CD4-positive, alpha-beta T cell treated with Interleukin-21 for 1 hour (primary cell): ENCODE measurements at places on chromosomes 3 and 15.

- DNase-seq, result no peak
Observed at GRCh38 chr3:30502742-30503073, 103.7 kb upstream of the TGFBR2 start.

GRCh38 chr3:183491109-183491922 lies 62.9 kb upstream of the MCF2L2 start:
- DNase-seq, result no peak

DNA sequence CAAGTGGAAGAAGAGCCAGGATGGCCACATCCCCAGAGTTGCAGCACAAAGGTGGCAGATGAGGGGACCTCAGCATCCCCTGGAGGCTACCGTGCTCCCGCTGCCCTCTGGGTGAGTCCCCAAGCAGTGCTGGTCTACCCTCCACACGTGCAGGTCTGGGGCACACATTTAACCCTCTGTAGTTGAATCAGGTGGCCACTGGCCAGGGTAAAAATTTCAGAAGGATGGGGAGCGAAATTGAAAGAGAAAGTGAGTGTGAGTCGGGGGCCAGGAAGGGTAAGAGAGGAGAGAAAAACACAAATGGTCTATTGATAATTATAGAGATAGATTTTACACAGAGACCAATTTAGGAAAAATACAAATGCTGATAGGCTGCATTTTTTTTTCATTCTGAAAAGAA lies 139.5 kb upstream of the EIF1B start:
- DNase-seq, result no peak

DNA sequence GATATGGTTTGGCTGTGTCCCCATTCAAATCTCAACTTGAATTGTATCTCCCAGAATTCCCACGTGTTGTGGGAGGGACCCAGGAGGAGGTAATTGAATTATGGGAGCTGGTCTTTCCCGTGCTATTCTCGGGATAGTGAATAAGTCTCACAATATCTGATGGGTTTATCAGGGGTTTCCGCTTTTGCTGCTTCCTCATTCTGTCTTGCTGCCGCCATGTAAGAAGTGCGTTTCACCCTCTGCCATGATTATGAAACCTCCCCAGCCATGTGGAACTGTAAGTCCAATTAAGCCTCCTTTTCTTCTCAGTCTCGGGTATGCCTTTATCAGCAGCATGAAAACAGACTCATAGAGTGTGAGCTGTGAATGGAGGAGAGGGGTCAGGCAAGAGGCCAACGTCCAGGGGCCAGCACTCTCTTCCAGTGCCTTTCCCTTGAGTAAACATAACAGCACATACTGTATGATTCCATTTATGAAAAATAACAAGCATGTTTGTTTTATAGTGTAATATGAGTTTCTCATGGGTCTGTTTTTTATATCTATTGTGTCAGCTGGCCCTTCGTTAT lies 16.3 kb upstream of the LCTL start:
- no peak for DNase-seq

- DNase-seq, result no peak
Observed at GRCh38 chr3:135148398-135149020, 353.4 kb downstream of the EPHB1 start.

GRCh38 chr15:98838387-98839259 lies 169.0 kb downstream of the PGPEP1L start:
- no peak for DNase-seq

- no peak for DNase-seq
Observed at GRCh38 chr3:112366522-112366921, 33.6 kb downstream of the CD200 start.

DNA sequence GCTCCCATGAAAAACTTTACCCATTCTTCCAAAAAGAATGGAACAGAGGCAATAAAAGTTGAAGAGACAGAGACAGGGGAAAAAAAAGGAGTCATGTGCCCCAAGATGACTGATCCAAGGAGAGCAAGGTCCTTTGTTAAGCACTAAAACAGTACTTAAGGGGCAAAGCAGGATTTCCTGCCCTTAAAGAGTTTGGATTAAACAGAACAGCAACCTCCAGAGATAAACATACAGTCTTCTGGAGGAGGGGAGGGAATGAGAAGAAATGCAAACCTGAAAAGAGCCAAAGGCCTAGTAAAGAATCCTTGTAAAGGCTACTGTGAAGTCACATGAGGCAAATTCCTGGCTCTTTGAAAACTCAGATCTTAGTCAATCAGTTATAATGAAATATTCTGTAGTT lies 38.2 kb downstream of the SHQ1 start:
- no peak for DNase-seq
